AML-193 (cell line): ENCODE measurements at places on chromosomes 12 and 14.
A peak's percentile ranks its signal among the peaks of the same experiment; 100 is the strongest.

GRCh38 chr14:88910386-88910785 lies 85.9 kb downstream of the TTC8 start:
- no peak for DNase-seq

GRCh38 chr12:75260316-75260715 lies 50.7 kb upstream of the KCNC2 start:
- DNase-seq: no peak

GRCh38 chr14:103630364-103631108 lies 1.5 kb downstream of the KLC1 start:
- DNase-seq: no peak

- peak; percentile 35 for DNase-seq
Observed at GRCh38 chr14:66624336-66624937, 116.5 kb downstream of the GPHN start.

DNA sequence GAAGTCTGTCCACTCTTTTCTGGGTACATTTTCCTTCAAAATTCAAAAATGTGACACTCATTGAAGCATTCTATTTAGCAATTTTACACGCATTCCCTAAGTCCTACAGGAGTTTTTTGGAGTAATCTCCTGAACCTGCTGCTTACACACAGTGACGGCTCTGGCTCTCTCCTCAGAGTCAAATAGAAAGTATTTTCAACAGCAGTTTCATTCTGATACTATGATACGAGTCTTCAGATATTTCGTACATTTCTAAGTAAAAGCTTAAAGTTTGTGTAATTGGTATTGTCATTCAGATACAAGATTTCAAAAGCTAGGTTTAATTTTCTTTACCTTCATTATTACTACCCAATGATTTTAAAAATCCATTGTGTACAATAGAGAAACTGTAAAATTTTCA lies 36.4 kb downstream of the PIWIL1 start:
- no peak for DNase-seq

GRCh38 chr12:60266381-60266852 lies 670.6 kb downstream of the SLC16A7 start:
- DNase-seq: no peak

GRCh38 chr12:93592641-93593406 lies 20.3 kb downstream of the SOCS2 start:
- no peak for DNase-seq

DNA sequence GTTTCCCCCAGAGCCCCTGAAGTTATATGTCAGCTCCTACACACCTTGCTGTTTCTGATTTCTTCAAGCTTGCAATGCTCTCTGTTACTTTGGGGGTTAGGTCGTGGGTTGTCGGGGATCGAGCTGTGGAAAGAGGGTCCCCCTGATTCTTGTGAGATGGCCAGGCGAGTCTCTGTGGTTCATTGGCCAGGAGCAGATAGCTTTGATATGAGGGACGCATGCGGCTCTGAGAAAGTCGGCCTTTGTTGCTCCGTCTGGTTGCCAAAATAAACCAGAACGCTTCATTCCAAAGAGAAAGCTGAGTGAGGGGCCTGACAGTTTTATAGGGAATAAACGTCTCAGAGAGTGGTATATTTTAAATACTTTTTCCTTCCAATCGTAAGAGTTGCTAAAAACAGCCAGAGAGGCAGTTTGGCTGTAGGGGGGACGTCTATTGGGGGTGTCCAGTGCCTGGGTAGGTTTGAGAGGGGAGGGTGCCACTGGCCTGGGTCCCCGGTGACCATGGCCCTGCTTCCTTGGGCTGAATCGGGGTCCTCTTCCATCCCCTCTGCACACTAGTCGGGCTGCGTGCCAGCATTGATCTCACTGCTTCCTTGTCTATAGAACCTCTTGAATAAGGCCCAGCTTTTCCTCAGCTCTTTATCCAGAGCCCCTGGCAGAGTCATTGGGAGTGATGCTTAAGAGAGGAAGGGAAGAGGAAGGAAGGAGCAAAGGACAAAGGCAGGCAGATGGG lies 18.9 kb downstream of the CCND2 start:
- DNase-seq: no peak

- DNase-seq: peak; percentile 52
Observed at GRCh38 chr14:77707355-77707723, 484 bp downstream of the ALKBH1 start.

- DNase-seq: no peak
Observed at GRCh38 chr14:21258889-21259787, 10.1 kb downstream of the HNRNPC start.

GRCh38 chr12:12524128-12524527 lies 38.5 kb downstream of the DUSP16 start:
- no peak for DNase-seq

DNA sequence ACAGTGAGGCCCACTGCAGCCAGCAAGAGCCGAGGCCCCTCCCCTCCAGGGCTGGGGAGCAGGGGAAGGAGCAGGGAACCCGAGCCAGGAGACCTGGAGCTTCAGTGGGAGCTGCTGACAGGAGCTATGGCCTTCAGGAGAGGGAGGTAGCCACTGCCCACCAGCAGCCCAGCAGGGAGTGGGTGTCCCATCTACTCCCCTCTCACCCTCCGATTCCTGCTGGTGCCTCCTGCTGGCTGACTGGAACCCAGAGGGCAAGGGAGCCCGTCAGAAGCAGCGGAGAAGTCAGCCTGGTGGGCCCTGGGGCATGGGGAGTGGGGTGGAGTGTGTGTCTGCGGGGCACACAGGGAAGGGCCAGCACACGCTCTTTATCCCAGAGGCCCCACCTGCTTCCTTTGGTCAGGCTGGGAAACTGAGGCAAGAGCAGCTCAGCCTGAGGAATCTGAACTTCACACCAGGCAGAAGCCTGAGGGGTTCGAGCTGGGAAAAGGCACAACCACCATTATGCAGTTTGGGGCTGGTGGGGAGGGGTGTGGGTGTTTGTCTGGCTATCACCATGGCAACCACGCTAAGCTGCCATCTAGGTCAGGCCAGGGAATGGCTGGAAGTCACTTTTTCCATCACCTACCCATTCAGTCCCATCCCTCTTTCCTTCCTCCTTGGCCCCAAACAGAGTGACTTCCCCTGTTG lies 36.8 kb upstream of the PLEKHG6 start:
- DNase-seq: no peak

GRCh38 chr14:33740531-33740930 lies 210.3 kb downstream of the EGLN3 start:
- DNase-seq: no peak

DNA sequence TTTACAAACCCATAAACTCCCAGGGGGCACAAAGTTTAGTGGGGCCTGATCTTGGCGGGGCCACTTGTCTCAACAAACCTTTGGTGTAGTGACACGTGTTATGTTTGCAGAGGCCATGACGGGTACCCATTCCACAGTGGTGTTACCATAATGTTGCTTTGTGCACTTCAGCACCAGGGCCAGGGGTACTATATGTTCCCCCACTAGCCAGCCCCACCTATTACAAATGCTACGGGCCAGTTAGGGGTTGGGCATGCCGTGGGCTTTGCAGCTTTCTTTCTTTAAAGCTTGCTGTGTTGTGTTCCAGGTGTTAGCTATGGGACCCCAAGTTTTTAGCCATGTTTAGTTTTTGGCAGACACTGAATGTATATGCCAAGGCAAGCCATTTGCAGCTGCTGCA lies 30.8 kb upstream of the G2E3 start:
- DNase-seq: no peak

DNA sequence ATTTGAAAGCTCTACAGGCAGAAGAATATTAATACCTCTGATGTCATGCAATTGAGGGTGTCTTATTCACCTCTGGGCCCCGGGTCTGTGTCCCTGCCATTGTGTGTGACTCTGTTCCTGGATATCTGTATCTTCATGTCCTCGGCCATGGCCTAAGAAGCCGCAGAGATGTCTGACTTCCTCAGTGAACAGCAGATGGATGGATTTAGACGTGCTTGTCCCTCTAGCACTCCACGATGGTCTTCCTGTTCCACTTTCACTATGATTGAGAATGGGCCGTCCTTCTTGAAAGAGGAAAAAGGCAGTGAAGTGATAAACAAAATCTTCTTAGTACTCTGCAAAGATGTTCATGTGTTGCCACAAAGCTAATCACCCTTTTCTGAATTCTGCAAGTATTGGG lies 217.4 kb downstream of the SLC41A2 start:
- DNase-seq: no peak

- no peak for DNase-seq
Observed at GRCh38 chr14:36086629-36087395, 89.7 kb downstream of the PTCSC3 start.

DNA sequence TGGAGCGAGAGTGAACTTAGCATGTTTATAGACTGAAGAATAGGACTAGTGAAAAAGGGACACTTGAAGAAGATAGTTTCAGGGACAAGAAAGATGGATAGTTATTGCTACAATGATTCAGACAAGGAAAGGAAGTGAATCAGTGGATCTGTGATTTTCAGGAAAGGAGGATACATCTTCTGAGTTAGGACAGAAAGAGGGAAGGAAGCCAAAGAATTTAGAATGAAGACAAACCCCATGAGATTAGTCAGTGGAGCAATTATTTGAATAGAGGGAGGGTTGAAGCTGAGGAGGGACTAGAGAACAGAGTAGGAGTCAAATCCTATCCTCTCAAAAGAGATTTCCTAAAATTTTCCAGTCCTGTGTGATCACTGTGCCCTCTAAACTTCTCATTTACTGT lies 282.7 kb downstream of the AKAP6 start:
- DNase-seq: no peak

DNA sequence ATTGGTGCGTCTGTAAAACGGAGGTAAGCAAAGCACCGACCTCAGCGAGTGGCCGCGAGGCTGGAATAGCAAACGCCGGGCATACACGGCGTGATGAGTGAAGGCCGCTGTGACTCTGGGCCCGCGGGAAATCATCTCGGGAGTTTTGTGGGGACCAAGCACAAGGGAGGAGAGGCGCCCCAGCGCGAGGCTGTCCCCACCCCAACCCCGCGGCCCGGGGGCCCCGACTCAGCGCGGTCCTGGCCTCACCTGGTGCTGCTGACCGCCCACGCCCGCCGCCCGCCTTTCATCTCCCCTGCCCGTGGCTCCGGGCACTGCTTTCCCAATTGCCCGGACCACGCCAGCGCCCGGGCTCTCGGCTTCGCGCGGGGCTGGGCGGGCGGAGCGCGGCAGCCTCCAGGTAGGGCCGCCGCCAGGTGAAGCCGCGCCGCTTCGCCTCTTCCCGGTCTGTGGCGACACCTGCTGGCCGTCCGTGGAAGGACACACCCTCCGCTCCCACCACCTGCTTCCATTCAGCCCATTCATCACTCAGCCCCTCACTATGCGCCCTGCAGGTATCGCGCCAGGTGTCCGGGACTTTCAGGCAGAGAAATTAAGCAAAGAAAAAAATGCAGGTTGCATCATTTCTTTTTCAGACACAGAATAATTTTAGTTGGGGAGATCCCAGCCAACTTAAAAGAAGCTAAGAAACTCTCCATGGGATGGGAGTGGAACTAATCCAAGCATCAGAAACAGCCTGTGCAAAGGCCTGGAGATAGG lies 360.4 kb downstream of the MED13L start:
- DNase-seq: no peak

- no peak for DNase-seq
Observed at GRCh38 chr14:52012635-52013034, 23.3 kb downstream of the RTRAF start.

DNA sequence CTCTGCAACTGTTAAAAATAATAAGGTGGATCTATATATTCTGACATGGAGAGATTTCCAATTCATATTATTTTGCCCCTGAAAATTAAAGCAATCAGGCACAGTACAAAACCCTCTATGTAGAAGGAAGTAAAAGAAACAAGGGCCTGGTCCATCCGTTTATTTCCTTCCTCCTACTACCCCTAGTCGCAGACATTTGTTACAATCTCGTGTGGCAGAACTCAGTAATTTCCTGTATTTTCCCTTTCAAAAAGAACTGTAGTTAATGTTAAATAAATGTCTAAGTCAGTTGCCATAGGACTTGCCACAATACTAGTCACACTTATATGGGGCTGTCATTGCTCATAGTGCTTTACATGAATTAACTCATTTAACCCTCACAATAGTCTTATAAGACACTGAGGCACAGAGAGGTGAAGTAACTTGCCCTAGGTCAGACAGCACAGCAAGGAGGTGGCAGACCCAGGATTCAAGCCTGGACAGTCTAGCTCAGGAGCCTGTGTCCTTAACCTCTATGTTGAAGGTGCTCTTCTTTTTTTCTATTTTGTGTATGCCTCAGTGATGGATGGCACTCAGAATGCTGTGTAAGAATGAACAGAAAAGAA lies 24.2 kb downstream of the NINJ2 start:
- DNase-seq: peak; percentile 65

GRCh38 chr12:120584343-120585149 lies 3.3 kb upstream of the POP5 start:
- DNase-seq: peak; percentile 21

DNA sequence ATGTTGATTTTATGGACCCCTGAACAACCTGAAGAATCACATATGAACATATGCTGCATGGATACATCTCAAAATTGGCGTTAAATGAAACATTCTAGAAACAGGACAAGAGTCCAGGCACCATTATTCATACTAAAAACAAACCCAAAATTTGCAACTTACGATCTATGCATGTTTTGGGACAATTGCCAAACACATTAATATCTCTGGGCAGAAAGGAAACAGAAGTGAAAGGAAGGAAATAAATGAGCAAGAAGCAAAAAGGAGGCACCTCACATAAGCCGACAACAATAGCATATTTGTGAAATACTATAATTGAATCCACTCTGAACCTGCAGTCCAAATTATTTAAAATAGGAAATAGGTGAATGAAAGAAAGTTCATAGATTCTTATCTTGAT lies 1505.3 kb downstream of the AACS start:
- DNase-seq: no peak

DNA sequence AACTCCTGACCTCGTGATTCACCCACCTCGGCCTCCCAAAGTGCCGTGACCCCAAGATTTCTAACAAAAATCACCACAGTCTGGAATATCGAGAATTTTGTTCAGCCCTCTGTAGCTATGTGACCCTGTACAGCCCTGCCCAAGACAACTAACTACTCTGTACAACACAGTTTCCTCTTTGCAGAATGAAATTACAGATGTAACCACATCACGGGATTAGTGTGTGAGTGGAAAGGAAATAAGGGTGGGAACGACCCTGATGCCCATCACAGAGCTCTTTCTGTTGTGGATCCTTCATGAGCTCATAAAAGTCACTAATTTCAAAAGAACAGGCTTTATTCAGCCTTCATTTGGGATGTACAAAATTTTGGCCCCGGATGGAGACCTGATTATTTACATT lies 50.5 kb upstream of the KRR1 start:
- no peak for DNase-seq

DNA sequence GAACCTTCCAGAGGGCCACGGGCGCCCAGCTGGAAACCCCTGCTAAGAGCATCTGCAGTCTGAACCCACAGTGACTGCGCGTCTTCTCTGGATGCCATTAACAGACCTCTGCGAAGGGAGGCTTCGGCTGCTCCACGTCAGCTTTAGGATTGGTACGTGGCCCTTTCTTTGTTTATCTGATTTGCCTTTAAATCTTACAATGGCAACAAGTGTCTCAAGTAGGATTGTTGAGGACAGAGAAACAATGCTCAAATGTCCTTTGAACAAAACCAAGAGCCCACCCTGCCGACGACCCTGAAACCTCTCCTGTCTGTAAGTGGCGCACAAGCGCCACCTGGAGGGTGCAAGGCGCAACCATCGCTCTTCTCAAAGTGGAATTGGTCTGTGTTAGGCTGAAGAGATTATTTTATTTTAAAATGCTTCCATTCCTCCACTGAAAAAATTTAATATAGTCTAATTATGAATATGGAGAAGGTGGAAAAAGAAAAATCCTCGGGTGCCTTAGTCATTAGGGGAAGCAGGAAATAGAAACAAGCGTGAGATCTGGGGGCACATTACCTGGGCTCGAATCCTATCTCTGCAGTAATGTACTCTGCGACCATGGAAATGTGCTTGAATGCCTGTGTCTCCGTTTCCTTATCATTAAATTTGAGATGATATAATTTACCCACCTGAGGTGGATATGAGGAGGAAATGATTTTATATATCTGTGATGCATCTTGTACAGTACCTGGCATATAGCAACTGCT lies 82.6 kb upstream of the PTPRB start:
- peak; percentile 1 for DNase-seq
